ENCODE measurements at places on chromosomes 2 and 18. TPM values are rescaled to one million over a fixed set of nuclear protein-coding genes. Genes with fewer than 3 reads are reported as not detected.

DNA sequence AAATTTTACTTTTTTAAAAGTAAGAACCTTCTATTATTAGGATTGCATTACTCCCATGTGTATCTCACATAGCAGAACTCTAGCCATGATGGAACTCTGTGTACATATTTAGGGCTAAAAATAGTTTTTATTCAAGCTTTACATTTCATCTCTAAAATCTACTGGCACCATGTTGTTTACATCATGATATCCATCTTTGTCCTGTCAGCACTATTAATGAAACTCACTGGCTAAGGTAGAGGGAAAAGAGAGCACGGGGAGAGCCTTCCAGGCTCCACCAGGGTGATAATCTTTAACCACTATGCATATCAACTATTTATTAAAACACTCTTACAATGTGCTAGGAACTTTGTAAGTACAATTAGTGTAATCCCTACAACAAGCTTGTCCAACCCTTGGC is 34.7 kb downstream of the RAD51AP2 start:
- no peak for DNase-seq

GRCh38 chr2:112141626-112142007 is 3.4 kb downstream of the FBLN7 start:
- no peak for DNase-seq

The BMP10 gene
- polyA plus RNA-seq: not detected

The BZW1 gene
- 133 TPM for polyA plus RNA-seq

The RNF138 gene
- polyA plus RNA-seq: 18.5 TPM

The FEV gene
- 0.58 TPM for polyA plus RNA-seq

The MFSD6 gene
- 9.7 TPM for polyA plus RNA-seq

DNA sequence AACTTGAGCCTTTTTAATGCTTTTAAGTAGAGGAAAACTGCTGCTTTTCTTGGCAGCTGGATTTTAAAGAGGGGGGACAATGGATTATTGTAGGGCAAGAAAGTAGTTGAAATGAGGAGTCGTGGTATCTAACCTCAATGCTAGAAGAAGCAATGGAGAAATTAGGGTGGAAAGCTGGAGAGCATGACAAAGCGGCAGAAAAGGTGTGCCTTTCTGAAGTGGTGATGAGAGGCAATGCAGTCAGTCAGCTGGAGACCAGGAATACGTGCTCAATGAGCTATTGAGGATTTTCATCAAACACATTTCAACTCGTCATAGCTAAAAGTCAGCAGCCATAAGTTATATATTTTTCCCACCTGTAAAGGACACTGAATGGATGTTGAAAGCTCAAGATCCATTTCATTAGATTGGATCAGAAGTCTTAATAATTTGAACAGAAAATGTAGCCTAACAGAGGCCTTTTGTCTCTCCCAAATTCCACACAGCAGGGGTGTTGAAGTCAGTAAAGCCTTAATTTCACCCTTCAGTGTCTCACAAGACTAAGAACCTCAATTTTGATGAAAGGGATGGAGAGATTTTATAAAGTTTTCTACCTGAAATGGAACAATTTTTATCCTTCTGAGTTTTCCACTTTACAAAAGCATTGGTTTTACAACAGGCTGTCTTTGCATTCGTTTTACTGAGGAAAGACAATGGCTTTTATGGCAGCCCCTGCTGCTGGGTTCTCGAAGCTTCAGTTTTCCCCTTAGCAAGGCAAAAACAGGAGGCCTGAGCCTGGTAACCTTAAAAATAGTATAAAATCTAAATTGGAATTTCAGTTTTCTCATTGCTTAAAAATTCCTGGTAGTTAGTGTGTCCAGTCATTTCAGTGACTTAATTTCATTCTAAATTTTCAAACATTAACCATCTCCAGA is 131.1 kb downstream of the CCDC102B start:
- DNase-seq: no peak

The RAPGEF4 gene
- polyA plus RNA-seq: 2.0 TPM

- DNase-seq: no peak
Measured at GRCh38 chr2:136322428-136322827, 204.5 kb upstream of the CXCR4 start.

GRCh38 chr2:218993345-218994315 is at the start of gene CRYBA2:
Gene CRYBA2 (minus strand): TSS chr2:218993422. CDS start chr2:218993176, 246 bp downstream.
- DNase-seq: peak; percentile 45

DNA sequence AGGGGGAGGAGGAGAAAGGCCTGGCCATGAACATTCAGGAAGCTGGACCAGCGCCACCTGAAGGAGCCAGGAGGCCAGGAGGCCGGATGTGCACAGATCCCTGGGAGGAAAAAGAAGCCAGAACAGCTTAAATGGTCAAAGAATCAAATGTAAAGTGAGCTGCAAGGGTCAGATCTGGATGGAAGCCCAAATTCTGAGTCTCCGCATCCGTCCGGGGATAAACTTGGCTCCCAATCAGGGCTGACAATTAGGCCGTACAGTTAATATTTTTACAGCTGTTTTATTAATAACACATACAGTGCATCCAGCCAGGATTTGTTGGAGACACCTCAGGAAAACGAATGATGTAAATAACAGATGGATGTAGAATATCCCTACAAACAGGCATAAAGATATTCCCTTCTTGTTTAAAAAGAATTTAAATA is 495.1 kb upstream of the TCF4 start:
- peak; percentile 28 for DNase-seq

The ETAA1 gene
- polyA plus RNA-seq: 6.6 TPM

The IL37 gene
- not detected for polyA plus RNA-seq

The FASTKD1 gene
- 15.0 TPM for polyA plus RNA-seq

DNA sequence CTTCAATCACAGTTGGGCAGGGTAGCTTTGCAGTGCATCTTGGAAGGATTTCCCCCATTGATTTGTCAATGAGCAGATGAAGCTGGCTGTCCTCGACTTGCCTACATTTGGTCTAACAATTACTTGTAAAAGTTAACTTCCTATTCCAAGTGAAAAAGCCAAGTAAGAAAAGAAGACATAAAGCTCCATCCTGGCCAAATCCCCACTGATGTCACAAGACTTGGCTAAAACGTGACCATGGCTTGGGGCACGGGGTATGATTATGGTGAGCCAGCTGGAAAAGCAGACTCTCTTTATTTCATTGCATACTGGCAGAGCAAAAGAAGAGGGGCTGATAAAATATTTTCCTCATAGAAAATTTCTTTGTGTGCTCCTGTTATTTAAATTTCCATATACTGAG is 25.4 kb upstream of the PID1 start:
- no peak for DNase-seq

- no peak for DNase-seq
Measured at GRCh38 chr2:46634905-46635304, 155.5 kb downstream of the TMEM247 start.

The NAT8 gene
- 3.3 TPM for polyA plus RNA-seq

The ARHGAP15 gene
- polyA plus RNA-seq: not detected

DNA sequence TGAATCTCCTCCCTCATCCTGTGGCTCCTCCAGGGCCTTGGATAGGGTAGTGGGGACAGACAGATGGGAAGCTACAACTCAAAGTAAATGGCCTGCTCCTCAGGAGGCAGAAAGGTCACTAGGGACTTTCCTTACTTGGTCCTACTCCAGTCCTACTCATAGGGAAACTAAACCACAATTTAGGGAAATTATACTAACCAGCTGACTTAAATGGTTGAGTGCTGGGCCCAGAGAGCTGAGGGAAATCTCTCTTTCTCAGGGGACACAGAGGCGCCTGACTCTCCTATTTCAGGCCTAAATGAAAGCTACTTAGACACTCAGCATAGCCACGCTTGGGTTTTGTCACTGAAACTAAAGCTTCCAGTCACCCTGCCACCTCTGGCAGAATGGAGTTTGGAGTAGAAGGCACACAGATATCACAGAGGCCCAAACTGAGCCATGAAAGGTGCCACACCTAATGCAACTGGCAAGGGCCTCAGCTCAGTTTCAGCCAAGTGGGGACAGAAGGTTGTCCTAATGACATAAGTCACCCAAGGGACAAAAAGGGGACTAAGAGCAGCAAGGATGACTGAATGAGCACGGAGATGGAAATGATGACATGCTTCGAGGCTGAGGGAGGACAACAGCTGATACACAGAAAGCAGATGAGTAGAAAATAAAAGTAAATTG is 24.0 kb downstream of the CERKL start:
- DNase-seq: no peak

GRCh38 chr2:58039170-58039611 is 7.4 kb upstream of the VRK2 start:
- no peak for DNase-seq

GRCh38 chr2:204060841-204061240 is 124.3 kb downstream of the ICOS start:
- DNase-seq: no peak

The SP5 gene
- 2.4 TPM for polyA plus RNA-seq

DNA sequence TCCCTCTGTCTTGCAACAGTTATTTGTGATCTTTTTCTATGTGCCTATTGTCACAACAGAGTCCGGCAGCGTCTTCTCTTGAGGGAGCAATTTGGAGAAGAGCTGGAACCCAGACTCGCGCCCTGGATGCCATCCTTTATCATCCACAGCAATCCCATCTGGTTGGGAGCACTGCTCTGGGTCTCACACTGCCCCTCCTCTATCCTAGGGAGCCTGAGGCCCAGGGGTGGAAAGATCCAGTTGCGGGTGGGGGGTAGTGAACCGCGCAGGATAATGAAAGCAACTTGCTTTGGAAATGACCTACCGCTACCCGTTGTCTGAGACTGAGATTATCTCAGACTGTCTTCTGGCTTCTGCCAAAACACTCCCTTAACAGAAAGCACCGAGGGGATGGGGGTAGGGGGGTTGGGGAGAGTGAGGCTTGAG is 713 bp downstream of the WBP1 start:
- DNase-seq: no peak

DNA sequence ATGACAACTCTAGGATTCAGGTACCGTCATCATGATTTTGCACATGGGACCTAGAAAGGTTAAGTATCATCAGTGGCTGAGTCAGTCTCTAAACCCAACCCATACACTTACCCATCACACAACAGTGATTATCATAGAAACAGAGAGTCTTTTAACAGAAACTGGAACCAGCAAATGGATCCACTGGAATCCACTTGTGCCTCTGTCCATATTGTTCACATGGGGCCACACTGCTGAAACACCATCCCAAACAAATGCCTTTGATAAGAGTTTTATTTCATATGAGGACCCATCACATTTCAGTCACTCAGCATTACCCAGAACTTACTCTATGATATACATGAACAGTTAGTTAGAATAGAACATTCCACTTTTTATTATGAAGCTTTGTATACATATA is 430.0 kb downstream of the STK39 start:
- DNase-seq: no peak

DNA sequence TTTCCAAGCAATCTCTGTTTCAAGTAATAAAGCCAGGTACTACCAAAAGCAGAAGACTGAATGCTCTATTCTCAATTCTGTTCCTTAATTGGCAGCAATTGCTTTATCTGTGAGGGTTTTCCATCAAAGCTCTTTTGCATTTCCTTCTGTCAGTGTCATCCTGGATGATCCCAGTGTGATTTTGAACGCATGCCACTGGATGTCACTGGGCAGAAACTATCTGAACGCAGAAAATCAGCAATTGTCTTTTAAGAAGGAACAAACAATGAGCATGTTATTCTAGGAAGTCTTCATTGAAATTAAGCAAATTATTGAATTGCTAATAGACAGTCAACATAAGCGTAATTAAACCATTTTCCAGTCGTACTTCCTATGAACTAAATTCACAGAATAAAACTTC is 259.0 kb upstream of the REG3G start:
- DNase-seq: no peak

DNA sequence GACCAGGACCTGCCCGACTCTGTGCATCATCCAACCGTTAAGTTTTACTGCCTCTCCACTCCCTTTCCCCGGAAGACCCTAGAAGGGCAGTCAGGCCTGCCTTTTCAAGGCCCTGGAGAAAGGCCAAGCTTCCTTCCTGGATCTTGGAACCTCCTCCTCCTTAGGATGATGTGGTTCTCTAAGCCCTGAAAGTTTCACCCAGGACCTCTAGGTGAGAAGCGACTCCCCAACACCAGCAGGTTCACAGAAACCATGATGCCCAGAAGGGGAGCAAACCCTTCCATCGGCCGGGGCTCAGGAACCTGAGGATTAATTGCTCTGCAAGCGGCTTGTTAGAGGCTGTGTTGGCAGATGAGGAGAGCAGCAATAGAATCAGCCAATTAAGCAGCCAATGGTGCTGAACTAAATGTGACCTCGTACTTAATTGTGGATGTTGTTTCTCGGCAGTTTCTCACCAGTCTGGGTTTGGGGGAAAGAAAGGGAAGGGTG is 94.2 kb upstream of the FZD7 start:
- DNase-seq: no peak

- no peak for DNase-seq
Measured at GRCh38 chr2:44736270-44736942, 205.1 kb upstream of the SIX3 start.

- DNase-seq: no peak
Measured at GRCh38 chr2:46519265-46519664, 39.9 kb downstream of the TMEM247 start.

- no peak for DNase-seq
Measured at GRCh38 chr2:240948905-240949790, 43.0 kb downstream of the CROCC2 start.
